ENCODE measurements at places on chromosomes 5 and 9.

DNA sequence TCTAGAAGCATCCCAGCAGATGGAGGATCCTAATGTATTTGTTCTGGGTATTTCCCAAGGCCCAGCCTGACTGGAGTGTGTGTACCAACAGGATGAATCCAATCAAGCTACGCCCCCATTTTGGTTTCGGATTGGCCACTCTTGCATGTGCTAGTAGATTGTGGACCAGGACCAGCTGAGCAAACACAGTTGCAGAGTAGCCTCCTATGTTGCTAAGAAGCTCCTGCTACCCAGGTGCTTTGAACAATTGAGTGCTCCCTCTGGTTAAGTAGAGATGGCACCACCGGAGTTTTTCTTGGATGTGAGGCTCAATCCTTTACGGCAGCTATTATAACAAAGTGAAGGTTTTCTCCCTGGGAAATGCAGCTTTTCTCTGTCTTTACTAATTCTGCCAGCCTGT, 204.5 kb downstream of the NTRK2 start:
- no peak for DNase-seq
- H3K27me3 ChIP-seq, result peaks cover 2% of the 10 kb centered on the region
- no peaks in the 10 kb centered on the region for H3K4me1 ChIP-seq
- H3K4me3 ChIP-seq, result no peak overlapping the region
- peak overlapping the region; percentile 70 for H3K27ac ChIP-seq

DNA sequence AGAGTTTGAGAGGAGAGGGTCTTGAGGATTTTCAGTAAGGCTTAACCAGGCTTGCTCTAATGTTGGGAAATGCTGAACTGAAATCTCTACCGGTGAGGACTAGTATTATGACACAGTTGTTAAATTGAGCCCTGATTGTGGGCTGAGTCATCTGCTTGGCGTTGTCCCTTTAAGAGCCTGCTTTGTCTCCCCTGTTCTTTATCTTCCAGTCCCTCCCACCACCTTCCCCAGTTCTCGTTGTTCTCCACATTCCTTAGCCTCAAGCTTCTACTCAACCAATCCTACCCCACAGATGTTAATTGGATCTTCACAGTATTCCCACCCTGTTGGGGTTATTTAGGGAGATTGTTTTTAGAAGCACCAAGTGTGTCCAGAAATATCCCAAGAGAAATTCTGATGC, 57.6 kb downstream of the ANKRD55 start:
- no peaks in the 10 kb centered on the region for H3K27me3 ChIP-seq
- H3K36me3 ChIP-seq, result no peaks in the 10 kb centered on the region
- peak overlapping the region; percentile 31 for H3K4me3 ChIP-seq
- peak; percentile 38 for DNase-seq
- peaks cover 46% of the 10 kb centered on the region for H3K4me1 ChIP-seq

DNA sequence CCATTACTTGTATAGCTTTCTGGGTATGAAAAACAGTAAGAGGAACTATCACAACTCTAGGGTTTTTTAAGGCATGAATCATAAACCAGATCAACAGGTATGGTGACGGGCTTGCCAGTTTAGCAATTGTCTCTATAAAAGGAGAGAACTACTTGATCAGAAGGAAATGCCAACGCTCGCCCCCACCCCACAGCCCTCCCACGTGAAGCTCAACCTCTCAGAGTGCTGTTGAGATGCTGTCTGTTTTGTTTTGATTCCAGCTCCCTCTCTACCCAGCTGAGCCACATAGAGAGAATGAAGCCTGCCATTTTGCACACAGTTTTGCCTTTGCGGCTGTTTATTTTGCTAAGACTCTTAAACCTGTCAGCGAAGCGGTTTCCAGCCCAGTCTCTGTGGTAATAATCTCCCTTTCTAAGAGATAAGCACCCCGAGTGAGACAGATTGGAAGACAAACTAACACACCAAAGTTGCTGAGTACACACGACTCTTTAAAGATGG, 257.9 kb upstream of the ANKRD55 start:
- no peak overlapping the region for H3K27ac ChIP-seq

DNA sequence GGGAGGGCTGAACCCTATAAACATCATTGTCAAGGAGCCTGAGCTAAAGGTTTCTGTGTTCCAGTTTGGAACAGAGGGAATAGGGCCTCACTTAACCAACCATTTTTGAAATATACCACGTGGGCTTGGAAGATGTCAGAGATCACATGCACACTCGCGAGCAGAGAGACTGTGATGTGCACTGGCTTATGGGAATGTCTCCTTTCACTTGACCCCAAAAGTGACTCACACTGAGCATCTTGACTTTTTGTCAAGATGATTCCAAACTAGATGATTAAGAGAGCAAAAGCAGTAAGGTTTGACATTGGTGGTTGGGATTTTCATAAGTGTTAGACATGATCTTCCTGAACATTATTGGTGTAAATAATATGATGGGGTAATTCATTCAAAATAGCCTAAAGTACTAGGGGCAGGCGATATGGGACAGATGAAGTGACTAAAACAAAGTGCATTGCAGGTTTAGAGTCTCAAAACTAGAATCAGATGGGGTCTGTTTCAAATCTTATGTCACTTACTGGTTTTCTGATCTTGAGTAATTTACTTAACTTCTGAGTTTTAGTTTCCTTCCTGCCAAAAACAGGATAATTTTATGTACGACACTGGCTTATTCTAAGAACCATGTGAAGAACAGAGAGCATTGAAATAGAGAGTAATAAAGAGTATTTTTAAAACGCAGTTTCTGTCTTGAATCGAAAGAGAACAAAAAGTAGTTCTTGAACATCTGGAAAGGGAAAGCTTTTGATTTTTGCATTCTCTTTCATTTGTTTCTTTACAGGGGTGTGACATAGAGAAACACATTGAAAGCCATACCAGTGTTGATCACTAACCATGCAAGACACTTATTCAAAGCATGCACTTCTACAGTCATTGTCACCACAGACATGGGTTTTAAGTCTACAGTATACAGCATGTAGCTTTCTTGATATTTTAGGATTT, 383.0 kb downstream of the DIRAS2 start:
- H3K36me3 ChIP-seq, result no peaks in the 10 kb centered on the region
- no peak overlapping the region for H3K27ac ChIP-seq
- H3K4me3 ChIP-seq, result no peak overlapping the region
- peaks cover 1% of the 10 kb centered on the region for H3K27me3 ChIP-seq
- no peak for DNase-seq

DNA sequence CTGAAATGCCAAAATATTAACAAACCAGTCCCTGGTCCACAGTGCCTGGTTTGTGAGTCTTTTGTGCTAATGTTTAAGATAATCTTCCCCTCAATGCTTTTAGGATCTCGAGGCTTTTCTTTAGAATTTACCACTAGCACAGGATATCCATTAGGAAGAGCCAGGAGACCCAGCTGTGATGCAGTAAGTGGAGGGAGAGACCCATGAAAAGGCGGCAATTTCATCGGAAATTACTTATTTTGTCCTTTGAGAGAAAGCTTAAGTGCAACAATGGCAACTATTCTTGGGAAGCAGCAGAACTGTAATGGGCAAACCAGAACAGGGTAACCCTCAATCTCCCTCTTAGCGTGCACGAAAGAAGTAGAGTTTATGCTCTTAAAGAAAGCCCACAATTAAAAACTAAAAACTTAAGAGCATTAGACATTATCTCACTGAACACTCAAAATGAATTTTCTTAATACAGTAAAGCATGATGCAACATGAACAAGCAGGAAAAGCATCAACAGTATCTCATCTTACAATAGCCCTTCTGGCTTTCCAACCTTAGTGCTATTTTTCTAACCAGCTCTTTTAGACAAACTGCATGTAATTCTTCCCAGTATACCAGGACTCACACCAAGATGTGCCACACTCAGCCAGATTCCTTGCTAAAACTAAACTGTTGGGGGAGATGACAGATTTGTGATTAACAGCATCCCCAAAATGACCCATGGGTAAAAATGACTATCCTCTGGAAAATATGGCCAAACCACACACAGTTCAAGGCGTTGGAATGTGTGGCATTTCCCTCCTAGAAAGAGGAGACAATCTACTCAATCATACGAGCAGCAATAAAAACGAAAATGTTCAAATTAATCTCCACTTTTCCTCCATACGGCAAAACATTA, 36.4 kb downstream of the PWWP2A start:
- peaks cover 5% of the 10 kb centered on the region for H3K36me3 ChIP-seq
- peak overlapping the region; percentile 53 for H3K27ac ChIP-seq
- DNase-seq, result peak; percentile 76
